BJ (cell line): ENCODE measurements at places on chromosomes 4 and X. TPM values are rescaled to one million over a fixed set of nuclear protein-coding genes. Genes with fewer than 3 reads are reported as not detected.

The FAM184B gene
- 0.01 and 0.02 TPM in 2 replicates for polyA plus RNA-seq

The KLHL5 gene
- 77.4 and 108 TPM in 2 replicates for polyA plus RNA-seq

The HTN3 gene
- not detected in 2 replicates for polyA plus RNA-seq

The MAOA gene
- 0.10 and 0.36 TPM in 2 replicates for polyA plus RNA-seq

The PGAM4 gene
- polyA plus RNA-seq, result 0.48 and 0.53 TPM in 2 replicates

The COL4A6 gene
- 0.05 and 0.09 TPM in 2 replicates for polyA plus RNA-seq

The SPRY1 gene
- polyA plus RNA-seq, result 2.1 and 2.2 TPM in 2 replicates

The FAM149A gene
- polyA plus RNA-seq, result 0.32 TPM in 1 of 2 replicates, not detected in the other

The NAP1L2 gene
- polyA plus RNA-seq, result not detected in 2 replicates

The NEXMIF gene
- under 0.01 TPM in 1 of 2 replicates, not detected in the other for polyA plus RNA-seq

The PHOX2B gene
- polyA plus RNA-seq, result not detected in 2 replicates

The RTL3 gene
- polyA plus RNA-seq, result 0.51 and 0.59 TPM in 2 replicates

The RPL9 gene
- 458 and 1,469 TPM in 2 replicates for polyA plus RNA-seq

The FAM193A gene
- polyA plus RNA-seq, result 5.5 and 5.9 TPM in 2 replicates

The ATXN3L gene
- polyA plus RNA-seq, result not detected in 2 replicates

The UCHL1 gene
- polyA plus RNA-seq, result 1,295 and 1,743 TPM in 2 replicates

The SMIM31 gene
- polyA plus RNA-seq, result not detected in 2 replicates

The SATL1 gene
- polyA plus RNA-seq, result not detected in 2 replicates

GRCh38 chrX:13786048-13786447 is 30.8 kb downstream of the GPM6B start:
- no peak for DNase-seq

DNA sequence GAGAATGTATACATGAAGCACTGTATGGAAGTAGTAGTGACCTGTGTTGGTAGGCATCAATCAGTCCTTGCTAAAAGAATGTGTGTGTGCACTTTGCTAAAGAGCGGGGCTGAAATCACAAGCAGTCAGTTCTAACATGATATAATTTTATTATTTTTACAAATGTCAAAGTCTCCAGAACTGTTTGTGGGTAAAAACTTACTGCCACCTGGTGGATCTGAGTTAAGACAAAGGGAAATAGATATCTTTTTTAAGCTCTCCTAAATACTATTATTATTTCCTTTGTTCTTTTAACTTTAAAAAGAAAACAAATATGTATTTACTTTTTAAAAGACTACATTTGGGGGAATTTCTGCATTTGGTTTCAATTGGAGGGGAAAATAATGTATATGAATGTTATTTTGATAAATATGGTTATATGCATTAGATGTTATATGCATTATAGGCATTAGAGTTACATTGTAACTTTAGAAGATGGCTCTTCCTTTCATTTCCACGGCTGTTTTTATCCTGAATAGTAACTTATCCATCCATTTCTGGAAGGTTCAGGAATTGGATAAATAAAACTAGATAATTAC is 7.8 kb upstream of the CLOCK start:
- DNase-seq, result no peak

GRCh38 chrX:49177338-49177833 is 5.7 kb downstream of the PLP2 start:
- DNase-seq, result no peak

DNA sequence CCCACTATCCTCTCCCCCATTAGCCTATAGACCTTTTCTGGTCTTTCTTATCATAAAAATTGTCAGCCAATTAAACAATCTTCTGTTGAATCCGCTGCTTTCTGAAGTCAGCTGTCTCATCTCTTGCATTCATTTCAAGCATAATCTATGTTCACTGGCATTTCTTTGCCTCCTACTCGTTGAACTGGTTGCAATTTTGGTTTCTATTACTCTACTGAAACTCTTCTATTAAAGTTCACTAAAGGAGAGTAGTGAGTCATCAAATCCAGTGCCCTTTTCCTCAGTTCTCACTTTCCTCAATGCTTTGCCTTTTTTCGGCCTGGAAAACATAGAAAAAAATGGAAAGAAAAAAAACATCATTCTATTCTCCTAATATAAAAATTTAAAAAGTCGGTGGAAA is 23.9 kb upstream of the CXCL13 start:
- DNase-seq, result no peak

GRCh38 chr4:55733932-55734331 is 85.7 kb upstream of the EXOC1L start:
- DNase-seq, result no peak

- DNase-seq, result no peak
Measured at GRCh38 chrX:72095370-72095769, 36.3 kb downstream of the RTL5 start.

- DNase-seq, result no peak
Measured at GRCh38 chrX:118603981-118604380, 108.4 kb downstream of the DOCK11 start.

- DNase-seq, result no peak
Measured at GRCh38 chr4:28378109-28378830, 1517.6 kb downstream of the STIM2 start.

DNA sequence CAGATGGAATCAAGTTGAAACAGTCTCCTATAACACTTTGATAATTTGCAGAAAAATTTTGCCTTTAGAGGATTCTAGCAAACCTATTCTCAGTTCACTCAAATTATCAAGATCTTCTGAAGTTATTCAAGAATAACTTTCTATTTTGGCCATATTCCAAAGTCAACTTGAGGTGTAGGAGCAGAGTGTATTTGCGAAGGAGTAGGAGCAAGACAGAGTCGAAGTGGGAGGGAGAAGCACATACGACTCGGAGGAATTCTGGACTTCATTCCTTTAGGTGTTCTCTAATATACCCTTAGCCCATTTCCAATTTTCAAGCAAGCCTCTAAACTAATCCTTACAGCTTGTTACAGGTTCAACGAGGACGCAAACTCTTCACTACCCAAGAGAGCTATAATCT is 252.9 kb downstream of the GPM6A start:
- DNase-seq, result no peak

GRCh38 chr4:54274795-54275665 is 45.9 kb downstream of the PDGFRA start:
- no peak for DNase-seq

DNA sequence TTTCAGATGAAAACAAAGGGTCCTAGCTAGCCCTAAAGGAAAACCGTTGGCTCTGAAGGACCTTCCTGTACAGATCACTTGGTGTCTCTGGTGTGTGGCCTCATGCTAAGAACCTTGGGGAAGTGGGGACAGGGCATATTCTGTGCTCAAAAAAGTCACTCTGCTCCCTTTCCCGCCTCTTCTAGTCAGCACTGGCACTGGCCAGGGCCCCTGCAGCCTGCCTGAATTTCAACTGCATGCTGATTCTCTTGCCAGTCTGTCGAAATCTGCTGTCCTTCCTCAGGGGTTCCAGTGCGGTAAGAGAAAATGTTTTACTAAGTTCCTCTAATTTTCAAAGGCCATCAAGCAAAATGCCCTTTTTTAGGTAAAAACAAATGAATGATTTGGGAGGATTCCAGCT is 3.4 kb downstream of the CYBB start:
- no peak for DNase-seq

DNA sequence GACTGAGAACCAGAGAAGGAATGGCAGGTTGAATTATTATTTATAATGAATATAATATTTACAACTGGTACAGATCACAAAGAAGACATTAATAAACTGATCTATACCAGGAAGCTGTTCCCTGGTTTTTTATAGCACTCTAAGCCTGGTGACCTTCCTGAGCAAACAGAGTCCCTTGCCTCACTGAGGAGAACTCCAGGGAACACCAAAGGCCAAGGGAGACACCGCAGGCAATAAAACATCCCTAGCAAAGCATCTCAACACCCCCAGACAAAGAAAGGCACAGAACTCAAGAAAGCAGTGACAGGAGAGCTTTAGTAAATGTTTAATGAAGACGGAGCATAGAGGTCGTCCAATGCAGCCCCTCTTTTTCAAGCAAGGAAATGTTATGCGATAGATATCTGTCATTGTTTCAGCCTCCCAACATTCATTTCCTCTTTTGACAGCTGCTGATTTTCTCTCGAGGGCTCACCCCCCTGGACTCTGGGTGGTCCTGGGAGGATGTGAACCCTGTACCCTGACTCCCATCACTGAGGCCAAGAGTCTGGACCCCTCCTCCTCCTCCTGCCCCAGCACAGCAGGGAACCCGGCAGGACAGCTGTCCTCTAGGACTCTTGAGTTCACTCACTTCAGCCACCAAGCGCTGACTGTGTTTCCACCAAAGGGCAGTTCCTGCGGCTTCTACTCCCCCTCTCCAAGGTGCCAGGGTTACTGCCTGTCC is 342.5 kb upstream of the GATB start:
- DNase-seq, result no peak

DNA sequence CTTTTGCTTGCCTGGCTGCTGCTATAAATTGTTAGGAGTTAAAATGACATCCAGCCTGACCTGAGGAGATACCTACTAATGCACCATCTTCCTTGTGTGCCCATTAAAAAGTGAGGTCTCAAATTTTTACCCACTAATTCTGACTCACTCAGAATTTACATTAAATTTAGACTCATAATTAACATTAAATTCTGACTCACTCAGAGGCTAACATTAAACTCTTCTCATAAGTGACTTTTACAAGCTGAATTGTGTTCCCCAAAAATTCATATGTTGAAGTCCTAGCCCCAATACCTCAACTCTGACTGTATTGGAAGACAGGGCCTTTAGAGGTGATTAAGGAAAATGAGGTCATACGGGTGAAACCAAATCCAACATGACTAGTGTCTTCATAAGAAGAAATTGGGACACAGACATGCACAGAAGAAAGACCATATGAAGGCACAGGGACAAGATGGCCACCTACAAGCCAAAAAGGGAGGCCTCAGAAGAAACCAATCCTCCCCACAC is 11.8 kb downstream of the CASP6 start:
- DNase-seq, result no peak

DNA sequence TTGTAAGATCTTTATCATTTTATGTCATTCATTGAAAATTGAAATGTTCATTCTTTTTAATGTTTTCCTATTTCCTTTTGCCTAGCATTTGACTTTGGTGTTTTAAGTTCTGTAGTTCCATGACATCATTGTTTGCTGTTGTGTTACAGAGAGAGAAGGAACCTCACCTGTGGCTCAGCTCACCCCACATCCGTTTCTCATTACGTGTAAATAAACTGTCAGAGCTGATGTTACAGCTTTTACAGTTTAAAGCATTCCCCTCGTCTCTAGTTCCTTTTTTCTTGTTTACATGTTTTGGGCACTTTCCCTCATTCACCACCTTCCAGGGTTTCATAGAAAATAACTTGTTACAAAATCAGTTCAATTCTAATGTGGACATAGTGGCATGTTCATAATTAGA is 137.2 kb downstream of the FNIP2 start:
- DNase-seq, result no peak

DNA sequence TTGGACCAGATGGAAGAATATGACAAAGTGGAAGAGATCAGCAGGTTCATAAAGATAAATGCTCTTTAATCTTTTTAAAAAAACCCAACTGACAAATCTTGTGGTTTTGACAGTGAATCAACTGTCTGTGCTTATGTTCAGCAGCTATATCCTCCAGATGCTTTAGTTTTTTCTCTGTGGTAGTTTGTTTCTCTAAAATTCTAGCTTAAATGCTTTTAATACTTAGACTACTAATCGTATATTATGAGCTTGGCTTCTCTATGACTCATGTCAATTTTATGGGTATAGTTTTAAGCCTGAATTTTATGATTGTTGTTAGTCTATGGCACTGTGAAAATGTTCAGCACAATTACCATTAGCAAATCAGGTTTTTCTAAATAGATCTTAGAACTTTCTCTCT is 12.9 kb downstream of the HHIP start:
- peak; percentile 50 for DNase-seq

DNA sequence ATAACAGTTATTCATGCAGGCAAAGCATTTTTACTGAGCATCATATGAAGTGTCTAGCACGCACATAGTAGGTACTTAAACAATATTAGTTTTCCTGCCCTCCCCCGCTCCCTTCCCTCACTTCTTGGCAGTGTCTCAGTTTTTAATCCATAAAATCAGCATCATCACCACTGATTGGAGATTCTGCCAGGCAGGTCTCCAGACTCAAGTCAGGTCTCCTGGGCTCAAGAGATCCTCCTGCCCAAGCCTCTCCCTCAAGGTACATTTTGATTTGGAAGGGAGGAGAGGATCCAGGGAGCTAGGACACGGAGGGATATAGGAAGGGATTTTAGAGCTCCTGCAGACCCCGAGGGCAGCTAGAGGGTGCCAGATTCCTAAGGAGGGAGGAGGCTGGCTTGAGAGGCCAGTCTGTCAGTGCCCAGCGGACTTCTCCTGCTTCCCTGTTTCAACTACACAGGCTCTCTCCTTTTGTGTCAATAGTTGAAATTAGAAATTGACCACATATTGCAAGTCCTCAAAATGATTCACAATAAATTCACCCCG is 4.4 kb upstream of the FAT1 start:
- no peak for DNase-seq

- DNase-seq, result no peak
Measured at GRCh38 chr4:94932366-94932765, 174.6 kb downstream of the BMPR1B start.

DNA sequence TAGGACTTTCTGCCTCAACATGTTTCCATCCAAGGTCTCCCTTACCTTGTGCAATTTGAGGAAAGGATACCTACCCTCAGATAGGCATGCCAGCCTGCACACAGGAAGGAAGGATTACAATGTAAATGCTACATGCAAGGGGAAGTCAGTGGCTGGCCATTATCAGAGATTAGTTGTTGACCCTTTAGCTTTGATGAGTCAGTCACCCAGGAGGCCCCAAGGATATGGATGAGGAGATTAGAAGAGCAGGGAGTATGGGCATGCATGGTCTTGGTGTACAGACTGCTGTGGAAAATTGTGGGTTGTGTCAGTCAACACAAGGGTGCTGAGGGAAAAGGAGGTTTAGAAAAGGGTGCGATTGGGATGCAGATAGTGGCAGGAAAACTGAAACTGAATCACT is 92.0 kb downstream of the GUCY2F start:
- DNase-seq, result no peak

DNA sequence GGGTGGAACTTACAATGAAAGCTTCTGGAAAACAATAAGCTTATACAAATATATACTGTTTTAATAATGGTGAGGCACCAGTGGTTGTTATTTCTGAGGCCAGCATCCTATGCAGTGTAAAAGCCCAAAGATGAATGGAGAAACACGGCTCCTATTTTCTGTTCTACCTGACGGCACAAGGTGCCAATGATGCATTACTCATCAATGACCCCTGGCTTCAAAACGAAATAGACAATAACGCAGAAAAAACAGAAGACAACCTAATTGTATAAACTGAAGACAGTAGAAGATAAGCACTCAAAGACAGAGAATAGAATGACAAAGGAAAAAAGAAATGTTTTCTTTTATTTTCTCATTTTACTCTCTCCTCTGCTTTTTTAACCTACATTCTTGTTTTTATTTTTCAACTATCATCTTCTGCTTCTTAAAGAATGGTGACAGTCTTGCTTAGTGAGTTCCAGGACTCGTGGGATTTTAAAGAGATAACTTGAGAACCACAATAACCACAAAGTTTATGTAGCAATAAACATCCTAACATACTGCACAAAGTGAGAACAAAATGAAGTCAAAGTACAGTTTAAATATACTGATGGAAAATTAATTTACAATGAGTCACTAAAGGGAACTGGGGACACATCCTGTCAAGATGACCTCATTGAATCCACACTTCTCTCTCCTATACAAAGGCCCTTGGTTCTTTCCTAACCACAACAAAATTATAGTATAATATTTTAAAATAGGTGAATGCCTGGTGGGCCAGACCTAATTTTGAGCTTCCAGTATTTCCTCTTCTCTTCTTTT is 169.8 kb downstream of the BTC start:
- peak; percentile 87 for DNase-seq
